ENCODE measurements at places on chromosomes 12 and 14. TPM values are rescaled to one million over a fixed set of nuclear protein-coding genes. Genes with fewer than 3 reads are reported as not detected.
A peak's percentile ranks its signal among the peaks of the same experiment; 100 is the strongest.

- no peak for DNase-seq
These were observed 65.3 kb downstream of the BLTP3B start for GRCh38 chr12:100077367-100077766.

- no peak for DNase-seq
These were observed 82.0 kb upstream of the RASSF8 start for GRCh38 chr12:25876383-25877045.

DNA sequence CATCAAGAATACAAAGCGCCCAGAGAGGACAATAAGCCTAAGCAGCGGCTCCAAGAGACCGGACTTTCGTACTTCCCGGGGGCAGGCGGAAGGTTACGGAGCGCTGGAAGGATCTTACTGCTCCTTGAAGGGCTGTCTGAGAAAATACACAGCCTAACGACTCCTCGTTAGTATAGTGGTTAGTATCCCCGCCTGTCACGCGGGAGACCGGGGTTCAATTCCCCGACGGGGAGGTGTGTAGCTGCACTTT is 12.1 kb upstream of the TMPO start:
- peak; percentile 70 for DNase-seq

GRCh38 chr12:132554845-132555630 is 55.3 kb downstream of the LRCOL1 start:
- DNase-seq = no peak

DNA sequence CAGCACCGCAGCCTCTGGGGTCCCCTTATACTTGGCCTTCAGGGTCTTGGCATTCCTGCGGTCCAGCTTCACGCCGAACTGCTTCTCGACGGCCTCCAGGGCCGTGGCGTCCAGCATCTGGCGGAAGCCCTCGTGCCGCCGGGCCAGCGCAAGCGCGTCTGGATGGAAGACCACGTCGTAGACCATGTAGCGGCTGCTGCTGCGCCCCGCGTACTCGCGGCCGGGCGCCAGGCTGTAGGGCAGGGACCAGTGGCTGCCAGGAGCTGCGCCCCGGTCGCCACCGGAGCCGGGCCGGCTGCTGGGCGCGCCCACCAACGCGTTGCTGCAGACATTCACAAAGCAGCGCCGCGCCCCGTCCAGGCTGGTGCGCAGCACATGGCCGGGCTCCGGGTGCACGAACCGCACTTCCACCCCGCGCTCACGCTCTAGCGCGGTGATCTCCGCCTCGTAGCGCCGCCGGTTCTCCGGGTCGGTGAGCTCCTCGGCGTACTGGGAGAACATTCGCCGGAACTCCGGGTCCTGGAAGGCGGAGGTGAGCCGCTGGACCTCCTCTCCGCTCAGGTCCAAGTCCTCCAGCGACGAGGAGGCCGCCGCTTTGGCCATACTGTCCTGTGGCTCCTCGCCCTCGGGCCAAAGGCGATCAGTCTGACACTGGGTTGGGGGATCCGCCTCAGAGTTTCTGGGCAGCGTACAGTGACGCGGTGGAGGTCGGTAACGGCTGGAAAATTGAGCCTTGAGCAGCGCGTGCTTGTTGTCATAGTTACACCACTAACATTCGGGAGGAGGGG is at the start of gene DNAAF2:
DNAAF2 (minus strand) TSS at position 698 of the 788 bp plus-strand sequence; CDS start at position 603, 95 bp downstream.
- DNase-seq = peak; percentile 14

GRCh38 chr14:104094709-104095425 is 9.4 kb downstream of the ASPG start:
- DNase-seq = no peak

GRCh38 chr14:76081642-76082041 is 70.1 kb upstream of the GPATCH2L start:
- DNase-seq = no peak

E2F7 gene
- total RNA-seq = not detected

PPP4R3A gene
- total RNA-seq = 57.5 TPM

TAS2R43 gene
- 6.3 TPM for total RNA-seq
